ENCODE measurements at places on chromosomes 5 and 9. TPM values are rescaled to one million over a fixed set of nuclear protein-coding genes. Genes with fewer than 3 reads are reported as not detected.

DNA sequence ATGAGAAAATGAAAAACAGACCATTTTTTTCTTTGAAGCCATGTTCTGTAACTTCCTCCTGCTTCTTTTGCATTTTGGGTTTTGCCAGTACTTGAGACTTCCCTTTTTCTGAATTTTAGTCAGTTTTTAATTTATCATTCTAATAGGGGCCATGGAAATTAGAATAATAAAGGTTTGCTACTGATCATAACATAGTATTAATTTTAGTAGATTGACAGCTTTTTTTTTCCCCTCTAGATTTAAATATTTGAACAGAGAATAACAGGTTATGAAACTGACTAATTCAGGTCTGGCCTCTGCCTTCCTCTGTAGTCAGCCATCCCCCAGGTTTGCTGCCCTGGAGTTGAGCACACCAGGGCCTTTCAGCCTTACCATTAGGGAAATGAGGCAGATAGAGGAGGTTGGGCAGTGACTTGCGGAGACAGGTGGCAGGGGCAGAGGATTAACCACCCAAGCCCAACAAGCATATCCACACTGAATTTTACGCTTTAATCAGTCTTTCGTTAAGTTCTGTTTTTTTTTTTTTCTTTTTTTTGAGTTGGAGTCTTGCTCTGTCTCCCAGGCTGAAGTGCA, 80.1 kb upstream of the TNFAIP8 start:
- peak overlapping the region; percentile 97 for H3K27ac ChIP-seq
- no peaks in the 10 kb centered on the region for H3K27me3 ChIP-seq
- peak; percentile 68 for DNase-seq
- H3K4me1 ChIP-seq, result peaks cover 97% of the 10 kb centered on the region

DNA sequence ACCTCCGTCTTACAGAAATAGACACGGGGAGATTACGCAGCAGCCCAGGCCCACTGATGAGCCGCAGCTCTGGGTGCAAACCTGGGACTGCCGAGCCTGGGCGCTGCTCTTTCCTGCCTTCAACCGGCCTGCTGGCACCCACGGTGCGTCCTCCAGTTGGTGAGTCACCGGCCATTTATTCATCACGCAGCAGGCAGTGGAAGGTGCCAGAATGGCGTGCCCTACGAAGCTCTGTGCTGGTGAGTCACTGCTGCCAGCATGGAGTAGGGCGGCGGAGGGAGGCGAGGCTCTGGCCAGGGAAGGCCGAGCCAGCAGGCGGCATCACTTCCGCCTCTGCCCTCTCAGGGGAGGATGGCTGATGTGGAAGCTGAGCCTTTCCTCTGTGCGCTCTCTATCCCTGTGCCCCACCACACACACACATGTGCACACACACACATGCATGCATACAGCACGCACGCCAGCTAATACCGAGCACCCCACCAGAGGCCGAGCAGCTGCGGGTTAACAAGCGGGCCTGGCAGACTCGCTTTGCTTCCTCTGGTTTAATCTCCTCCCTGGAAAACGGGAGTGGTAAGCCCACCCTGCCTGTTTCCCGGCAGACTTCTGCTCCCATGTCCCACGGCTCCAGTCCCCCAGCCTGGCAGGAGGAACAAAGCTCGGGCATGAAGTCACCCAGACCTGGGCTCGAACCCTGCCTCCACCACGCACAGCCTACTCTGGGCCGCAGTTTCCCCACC, 39.2 kb downstream of the OLFM1 start:
- no peak overlapping the region for H3K27ac ChIP-seq
- H3K4me1 ChIP-seq, result peaks cover 8% of the 10 kb centered on the region
- H3K27me3 ChIP-seq, result peaks cover 5% of the 10 kb centered on the region
- H3K4me3 ChIP-seq, result no peak overlapping the region
- no peak for DNase-seq

DNA sequence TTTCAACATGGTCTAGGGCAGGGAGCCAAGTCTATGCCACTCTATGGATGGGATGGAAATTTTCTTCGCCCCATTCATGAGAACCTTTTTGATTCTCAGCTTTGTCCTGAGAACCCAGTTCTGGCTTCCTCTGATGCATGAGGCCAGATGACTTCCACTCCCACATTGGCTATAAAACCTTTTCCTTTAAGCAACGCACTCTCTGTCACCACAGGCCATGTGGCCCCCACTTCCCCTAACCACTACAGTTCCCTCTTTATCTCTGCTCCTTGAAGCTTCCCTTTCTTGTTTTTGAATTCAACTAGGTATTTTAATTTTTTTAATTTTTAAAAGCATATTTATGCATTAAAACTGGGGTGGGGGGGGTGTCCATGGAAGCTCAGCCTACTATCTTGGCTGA, 401.3 kb downstream of the ENC1 start:
- DNase-seq, result no peak
- no peak overlapping the region for H3K4me3 ChIP-seq
- peaks cover 5% of the 10 kb centered on the region for H3K27me3 ChIP-seq
- no peaks in the 10 kb centered on the region for H3K4me1 ChIP-seq
- H3K36me3 ChIP-seq, result no peaks in the 10 kb centered on the region

DNA sequence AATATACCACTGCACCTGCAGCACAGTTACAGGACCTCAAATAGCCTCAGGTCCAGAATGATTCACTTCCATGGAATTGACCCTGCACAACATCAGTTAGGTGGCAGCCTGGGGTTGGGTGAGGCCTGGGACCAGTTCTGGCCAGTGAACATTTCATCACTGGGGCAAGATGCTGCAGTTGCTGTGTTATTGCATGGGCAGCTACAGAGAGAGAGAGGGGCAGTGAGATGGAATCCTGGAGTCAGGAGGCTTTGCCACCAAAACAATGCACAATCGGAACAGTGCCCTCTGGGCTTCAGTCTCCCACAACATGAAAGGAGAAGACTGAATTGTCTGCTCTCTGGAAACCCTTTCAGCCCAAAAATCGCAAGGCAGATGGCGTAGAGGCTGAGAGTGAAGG, 51.8 kb downstream of the SH3TC2 start:
- H3K36me3 ChIP-seq, result no peaks in the 10 kb centered on the region
- H3K27me3 ChIP-seq, result peaks cover 5% of the 10 kb centered on the region
- H3K4me1 ChIP-seq, result no peaks in the 10 kb centered on the region
- H3K27ac ChIP-seq, result no peak overlapping the region
- H3K4me3 ChIP-seq, result no peak overlapping the region

Gene ENTPD2
- not detected for total RNA-seq

Gene HTR4
- not detected for total RNA-seq
